ENCODE measurements at places on chromosomes 13 and 19. TPM values are rescaled to one million over a fixed set of nuclear protein-coding genes. Genes with fewer than 3 reads are reported as not detected.

- DNase-seq: no peak
Observed at GRCh38 chr13:73900591-73900990, 233.6 kb downstream of the KLF12 start.

DNA sequence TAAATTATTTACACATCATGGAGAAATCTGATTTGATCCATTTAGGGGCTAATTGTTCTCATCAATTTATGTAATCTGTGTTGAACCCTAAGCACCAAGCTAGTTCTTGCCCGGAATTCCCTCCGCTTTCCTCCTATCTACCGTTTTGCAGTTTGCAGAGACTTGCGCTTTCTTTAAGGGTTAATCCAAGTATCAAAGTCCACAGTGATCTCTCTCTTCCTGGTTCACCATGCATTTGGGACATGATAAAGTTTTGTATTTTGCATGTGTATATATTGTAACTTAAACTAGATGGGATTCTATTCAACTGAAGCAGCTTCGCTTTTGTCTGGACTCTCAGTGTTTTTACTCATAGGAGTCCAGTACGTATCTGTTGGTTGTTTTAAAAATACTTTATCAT lies 13.8 kb upstream of the KLF5 start:
- no peak for DNase-seq

- no peak for DNase-seq
Observed at GRCh38 chr13:72384186-72384823, 343.1 kb downstream of the MZT1 start.

GRCh38 chr19:55308281-55308680 lies 16.9 kb downstream of the TMEM150B start:
- DNase-seq: no peak

DNA sequence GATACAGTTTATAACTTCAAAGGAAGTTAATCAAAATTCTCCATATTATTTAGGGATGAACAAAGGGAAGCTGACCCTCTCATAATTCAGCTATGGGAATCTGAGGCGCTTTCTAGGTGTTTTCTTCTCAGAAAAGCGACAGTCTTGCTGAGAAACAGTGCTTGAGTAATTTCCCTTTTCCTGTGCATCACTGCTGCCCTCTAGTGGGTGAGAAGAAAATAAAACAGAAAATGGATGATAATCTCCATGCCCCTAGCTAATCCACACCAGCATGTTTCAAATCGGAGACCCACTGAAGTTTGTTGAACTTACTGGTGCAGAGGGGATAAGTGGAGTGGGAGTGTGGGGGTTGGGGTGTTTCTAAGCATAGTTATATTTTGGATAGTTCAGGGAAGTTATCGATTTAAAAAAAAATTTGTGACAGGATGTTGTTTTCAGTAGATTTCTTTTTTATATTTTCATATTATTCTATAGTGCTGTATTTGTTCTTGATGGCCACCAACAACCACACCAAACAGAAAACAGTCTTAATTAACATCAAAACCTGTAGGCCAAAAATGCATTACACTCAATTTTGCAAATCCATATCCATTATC lies 21.4 kb downstream of the LCP1 start:
- peak; percentile 70 for DNase-seq

GRCh38 chr19:10544753-10545251 lies 1.1 kb downstream of the ATG4D start:
- no peak for DNase-seq

DNA sequence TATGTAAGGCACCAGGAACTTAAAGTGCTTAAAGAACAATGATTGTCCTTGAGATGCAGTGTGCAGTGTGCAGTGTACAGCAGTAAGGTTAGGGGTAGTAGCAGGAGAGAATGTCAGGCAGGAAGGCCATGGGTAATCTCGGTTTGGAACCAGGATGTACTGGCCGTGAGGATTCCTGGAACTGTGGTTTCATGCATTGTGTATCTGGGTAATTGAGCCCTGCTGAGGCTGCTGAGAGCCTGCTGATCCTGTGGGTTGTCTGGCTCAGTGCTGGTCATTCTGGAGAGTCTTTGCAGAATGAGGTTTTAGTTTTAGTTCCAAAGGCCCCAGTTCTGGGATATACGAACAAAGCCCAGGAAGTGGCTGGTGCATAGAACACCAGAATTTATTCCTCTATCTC lies 71.0 kb downstream of the ZNF568 start:
- DNase-seq: no peak

The DZIP1 gene
- 16.4 TPM for total RNA-seq

Data from MCF 10A (cell line).